Hindlimb muscle (tissue), 1 donor: ENCODE measurements at places on chromosomes 4 and X. TPM values are rescaled to one million over a fixed set of nuclear protein-coding genes. Genes with fewer than 3 reads are reported as not detected.

- DNase-seq = no peak
Measured at GRCh38 chrX:45360571-45360970, 159.9 kb upstream of the DIPK2B start.

Gene DCLK2
- polyA plus RNA-seq = 9.4 TPM

DNA sequence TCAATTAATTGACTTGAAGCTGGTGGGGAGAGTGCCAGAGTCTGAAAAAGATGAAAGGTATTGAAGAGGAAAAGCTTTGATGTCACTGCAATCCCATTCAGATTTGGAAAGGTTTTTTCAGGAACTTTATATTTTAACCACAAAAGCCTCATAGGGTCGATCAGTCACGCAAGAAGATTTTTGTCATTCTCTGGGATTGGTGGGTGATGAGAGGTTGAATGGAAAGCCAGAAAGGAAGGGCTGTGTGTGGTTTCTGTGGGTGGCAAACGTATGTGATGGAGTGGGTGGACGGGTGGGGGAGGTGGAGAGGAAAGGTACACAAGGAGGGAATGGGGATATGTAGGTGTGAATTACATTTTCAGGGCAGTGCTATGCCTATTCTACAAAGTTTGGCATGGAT is 173.8 kb upstream of the SCML1 start:
- DNase-seq = no peak

DNA sequence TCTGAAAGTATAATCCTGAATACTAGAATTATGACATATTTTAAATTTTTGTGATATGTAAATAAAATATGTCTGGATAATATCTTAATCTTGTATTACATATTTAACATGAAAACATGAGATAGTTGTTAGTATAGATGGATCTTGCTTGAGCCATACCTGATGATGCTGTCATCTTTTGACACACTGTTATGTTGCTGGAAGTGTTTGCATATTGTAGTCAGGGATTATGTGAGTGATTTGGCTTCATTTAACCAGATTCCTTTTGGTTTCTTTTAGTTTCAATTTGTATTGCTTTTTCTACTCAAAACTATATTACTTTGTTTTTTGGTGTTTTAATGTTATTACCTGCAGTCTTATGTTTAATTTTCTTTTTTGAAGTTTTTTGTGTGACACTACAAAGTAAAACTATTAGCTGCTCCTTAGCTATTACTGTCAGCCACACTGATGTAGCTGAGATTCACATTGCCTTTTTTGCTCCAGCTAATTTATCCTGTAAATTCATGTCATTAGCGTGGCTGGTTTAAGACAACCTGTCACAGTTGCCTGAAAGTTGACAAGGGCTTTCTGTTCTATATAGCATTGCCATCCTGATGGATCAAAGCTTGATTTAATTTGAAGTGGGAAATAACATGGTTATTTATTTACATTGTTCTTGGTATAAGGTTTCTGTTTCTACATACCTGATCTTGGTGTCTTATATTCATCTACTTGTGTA is 33.7 kb downstream of the METAP1 start:
- no peak for DNase-seq

GRCh38 chr4:105149771-105150170 is 3.1 kb downstream of the TET2 start:
- DNase-seq = no peak

GRCh38 chrX:1610166-1610565 is 4.7 kb upstream of the ASMT start:
- no peak for DNase-seq

DNA sequence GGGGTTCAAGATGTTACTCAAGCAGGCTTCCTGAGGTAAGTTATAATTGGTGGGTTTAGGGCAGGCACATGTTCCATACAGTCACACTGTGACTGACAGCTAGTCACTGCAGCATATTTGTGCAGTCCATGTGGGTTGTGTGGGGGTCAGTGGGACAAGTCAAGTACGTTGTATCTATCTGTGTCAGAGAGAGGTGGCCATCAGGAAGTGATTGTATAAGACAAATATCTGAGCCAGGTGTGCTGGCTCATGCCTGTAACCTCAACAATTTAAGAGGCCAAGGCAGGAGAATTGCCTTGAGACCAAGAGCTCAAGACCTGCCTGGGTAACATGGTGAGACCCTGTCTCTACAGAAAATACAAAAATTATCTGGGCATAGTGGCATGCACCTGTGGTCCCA is 509.3 kb downstream of the CENPC start:
- DNase-seq = no peak

DNA sequence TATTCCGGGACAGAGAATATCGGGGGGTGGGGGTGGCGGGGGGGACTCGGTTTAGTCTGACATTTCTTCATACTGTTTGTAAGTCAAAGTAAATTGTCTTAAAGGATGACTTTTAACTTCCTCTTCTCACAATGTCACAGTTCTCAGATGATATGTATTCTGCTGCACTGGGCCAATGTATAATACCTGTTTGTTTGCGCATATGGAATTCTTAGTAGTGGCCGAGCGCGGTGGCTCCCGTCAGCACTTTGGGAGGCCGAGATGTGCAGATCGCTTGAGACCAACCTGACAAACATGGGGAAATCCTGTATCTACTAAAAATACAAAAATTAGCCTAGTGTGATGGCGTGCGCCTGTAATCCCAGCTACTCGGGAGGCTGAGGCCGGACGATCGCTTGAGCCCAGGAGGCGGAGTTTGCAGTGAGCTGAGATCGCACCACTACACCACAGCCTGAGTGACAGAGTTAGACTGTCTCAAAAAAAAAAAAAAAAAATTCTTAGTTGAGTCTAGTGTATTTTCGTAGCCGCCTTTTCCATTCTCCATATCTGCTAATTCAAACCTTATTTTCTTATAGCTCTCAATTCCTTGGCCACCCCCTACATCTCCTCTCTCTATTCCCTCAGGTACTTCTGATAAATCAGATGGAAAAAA is 851 bp downstream of the POLR2B start:
- DNase-seq = no peak

DNA sequence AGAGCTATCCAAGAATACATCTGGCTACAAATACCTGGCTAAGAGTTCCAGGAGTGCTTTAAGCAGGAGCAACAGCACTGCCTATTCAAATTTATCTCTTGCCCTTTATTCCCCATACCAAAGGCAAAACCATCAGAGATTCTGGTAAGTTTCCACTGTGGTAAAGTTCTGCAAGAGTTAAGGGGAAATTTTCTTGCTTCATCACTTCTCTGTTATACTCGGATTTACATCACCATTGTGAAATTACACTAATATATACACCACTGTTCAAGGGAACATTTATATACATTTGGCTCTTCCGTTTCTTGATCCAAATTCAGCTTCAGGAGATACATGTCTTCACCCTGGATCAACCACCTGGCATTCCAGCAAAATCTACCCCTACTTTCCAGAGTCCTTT is 70.8 kb upstream of the PTPN13 start:
- no peak for DNase-seq

GRCh38 chr4:102402223-102402622 is 56.9 kb upstream of the SLC39A8 start:
- DNase-seq = no peak

- no peak for DNase-seq
Measured at GRCh38 chr4:188754372-188755002, 615.2 kb downstream of the TRIML1 start.

Gene KCNIP4
- 1.8 TPM for polyA plus RNA-seq

DNA sequence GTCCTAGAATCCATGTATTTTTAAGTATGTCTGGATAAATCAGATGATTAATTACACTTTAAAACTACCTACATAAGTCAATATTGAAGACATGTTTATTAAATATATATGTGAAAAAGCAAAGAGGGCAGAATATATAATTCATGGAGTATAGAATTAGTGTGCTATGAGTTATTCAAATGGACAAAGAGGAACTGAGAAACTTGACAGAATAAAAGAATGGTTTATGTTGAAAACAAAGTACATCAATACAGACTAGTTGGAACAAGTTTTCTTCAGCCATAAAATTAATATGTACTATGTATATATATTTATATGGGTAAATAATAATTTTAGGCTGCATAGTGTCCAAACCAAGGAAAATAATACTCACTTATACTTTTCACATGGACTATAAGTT is 173.5 kb downstream of the NPFFR2 start:
- DNase-seq = no peak

DNA sequence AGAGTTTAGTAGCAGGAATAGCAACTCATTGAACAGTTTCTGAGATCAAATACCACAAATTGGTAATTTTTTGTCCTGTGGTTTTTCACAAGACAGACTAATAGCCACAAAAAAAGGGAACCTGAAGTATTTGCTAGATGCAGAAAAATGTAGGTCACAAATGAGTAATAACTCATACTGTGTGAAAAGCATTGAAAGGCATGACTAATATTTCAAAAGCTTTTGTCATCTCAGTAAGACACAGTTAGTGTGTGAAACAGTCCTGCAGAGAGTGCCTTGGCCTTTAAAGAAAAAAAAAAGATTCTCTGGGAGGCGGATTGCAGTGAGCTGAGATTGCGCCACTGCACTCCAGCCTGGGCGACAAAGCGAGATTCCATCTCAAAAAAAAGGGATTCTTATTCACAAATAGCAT is 31.4 kb upstream of the SLC25A31 start:
- no peak for DNase-seq

DNA sequence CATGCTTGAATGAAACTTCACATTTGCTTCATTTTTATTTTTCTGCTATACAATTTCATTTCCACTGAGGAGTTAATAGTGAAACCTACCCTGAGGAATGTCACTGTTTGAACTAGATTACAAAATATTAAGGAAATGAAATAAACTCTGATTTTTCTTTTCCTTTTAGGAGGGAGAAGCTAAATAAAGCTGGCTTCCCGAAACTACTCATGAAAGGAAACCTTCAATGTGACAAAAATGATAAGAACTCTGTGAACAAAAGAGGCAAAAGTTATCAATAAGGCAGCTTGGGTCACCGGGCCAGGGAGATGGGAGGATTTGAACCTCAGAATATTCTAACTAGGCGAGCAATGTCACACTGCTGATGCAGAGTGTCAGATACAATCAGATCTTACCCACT is 185.2 kb downstream of the APBB2 start:
- DNase-seq = no peak

- DNase-seq = no peak
Measured at GRCh38 chr4:123870216-123870876, 473.8 kb downstream of the SPRY1 start.

Gene PHEX
- polyA plus RNA-seq = 1.3 TPM

GRCh38 chr4:102196221-102196620 is 149.1 kb downstream of the SLC39A8 start:
- no peak for DNase-seq

- DNase-seq = no peak
Measured at GRCh38 chr4:147310312-147310711, 170.6 kb upstream of the EDNRA start.

- DNase-seq = no peak
Measured at GRCh38 chr4:140131675-140132229, 22.2 kb downstream of the MAML3 start.

Gene CT45A2
- not detected for polyA plus RNA-seq

GRCh38 chr4:15479089-15479912 is 9.6 kb downstream of the CC2D2A start:
- peak; percentile 89 for DNase-seq

DNA sequence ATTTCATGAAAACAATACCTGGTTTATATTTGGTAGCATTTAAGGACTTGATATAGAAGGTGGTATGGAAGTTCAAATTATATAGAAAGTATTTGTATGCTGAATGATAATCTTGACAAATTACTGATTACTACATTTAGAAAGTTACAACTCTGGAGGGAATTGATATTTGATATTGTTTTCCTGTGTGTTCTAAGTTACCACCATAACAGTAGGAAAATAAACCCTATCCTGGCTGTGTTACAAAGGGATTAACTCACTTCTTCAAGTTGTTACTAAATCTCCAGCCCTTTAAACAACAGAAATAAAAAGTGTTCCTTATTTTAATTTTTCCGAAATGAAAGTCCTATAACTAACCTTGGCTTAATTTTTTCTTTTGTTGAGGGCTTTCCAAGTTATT is 36.6 kb downstream of the FHL1 start:
- no peak for DNase-seq

Gene BEX1
- 0.34 TPM for polyA plus RNA-seq
